Stimulated activated CD8-positive, alpha-beta memory T cell treated with anti-CD3 and anti-CD28 coated beads, Interleukin-2, amount 100 ng/mL, for 48 hours (primary cell): ENCODE measurements at places on chromosomes 7 and 10.

DNA sequence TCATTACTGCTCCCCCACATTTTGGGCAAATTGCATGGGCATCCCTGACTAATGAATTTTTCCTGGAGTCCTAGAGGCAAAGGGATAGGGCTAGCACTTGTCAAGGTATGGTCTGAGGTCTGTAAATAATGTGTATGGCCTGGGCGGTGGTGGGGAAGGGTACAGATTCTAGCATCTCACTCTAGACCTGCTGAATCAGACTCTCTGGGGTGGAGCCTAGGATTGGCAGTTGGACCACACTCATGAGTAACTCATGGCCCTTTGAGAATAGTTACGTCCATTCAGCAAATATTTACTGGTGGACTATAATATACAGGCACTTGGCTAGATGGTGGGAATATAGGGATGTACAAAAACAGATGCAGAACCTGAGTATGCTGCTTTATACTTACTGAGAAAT, 118.0 kb downstream of the CELF2 start:
- no peak for DNase-seq

GRCh38 chr7:28516390-28517172, 104.3 kb downstream of the CREB5 start:
- DNase-seq = no peak

- DNase-seq = no peak
Observed at GRCh38 chr10:97408496-97408992, 7.4 kb upstream of the RRP12 start.

DNA sequence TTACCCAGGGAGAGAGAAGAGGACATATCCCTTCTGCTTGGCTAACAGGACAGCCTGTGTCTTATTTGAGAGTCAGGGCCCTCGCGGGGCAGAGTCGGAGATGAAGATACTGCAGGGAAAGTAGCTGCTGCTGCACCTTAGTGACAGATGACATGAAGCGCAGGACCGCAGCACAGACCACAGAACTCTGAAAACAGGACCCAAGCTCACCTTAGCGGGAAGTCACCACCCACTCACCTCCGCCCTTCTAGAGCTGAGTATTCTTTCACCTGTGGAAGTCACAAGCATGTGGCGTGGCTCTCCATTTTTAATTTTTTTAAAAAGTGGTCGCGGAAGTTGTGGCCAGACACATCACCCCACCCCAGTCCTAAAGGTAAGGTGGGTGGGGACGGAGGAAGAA, 191.4 kb downstream of the FAM107B start:
- peak; percentile 72 for DNase-seq

DNA sequence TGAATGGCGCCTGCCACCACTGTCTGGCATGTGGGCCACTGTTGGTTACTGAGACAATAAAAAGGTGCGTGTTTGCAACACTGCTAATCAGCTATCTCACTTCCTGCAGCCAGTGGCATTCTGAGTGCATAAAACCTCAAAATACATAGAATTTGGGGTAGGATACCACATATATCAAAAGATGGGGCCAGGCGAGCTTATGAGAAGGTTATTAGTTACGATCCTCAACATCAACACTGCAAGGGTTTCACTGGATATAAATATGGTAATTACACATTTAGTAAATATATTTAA, 200.2 kb downstream of the WDR37 start:
- DNase-seq = no peak

- DNase-seq = no peak
Observed at GRCh38 chr10:12111528-12111927, 17.9 kb upstream of the SEC61A2 start.

DNA sequence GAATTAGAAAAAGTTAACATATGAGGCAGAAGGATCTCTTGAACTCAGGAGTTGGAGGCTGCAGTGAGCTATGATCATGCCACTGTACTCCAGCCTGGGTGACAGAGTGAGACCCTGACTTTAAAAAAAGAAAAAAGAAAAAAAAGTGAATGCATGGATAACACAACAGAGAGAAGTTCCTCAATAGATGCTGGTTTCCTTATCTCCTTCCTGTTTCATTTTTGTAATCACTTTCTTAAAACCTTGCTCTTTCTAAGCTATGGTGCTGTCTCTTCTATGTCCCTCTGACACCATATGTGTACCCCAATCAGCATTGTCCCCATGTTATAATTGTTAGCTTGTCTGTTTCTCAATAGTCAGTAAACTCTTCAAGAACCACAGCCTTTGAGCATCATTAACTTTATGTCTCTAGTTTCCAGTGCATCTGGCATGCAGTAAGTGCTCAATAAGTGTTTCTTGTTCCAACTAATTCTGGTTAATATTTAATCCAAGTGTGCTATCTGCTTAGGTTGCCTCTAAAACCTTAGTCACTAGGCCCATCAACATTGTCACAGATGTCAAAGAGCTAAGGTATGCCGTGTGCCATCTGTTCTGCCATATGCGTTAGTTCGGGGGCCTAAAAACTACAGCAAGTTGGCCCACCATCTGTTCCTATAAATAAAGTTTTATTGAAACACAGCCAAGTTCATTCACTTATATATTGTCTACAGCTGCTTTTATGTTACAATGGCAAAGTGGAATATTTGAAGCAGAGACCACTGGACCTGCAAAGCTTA, 36.2 kb downstream of the MPP7 start:
- DNase-seq = no peak
